ENCODE measurements at places on chromosomes 2 and 18. TPM values are rescaled to one million over a fixed set of nuclear protein-coding genes. Genes with fewer than 3 reads are reported as not detected.

GRCh38 chr2:8058652-8059051 lies 623.2 kb upstream of the ID2 start:
- peaks cover 6% of the 10 kb centered on the region for H3K4me1 ChIP-seq
- no peak for DNase-seq
- no peak overlapping the region for H3K27ac ChIP-seq
- no peak overlapping the region for H3K4me3 ChIP-seq
- peaks cover 3% of the 10 kb centered on the region for H3K36me3 ChIP-seq
- peaks cover 2% of the 10 kb centered on the region for H3K27me3 ChIP-seq

- H3K27me3 ChIP-seq: no peaks in the 10 kb centered on the region
- H3K27ac ChIP-seq: no peak overlapping the region
- no peak for DNase-seq
- no peak overlapping the region for H3K4me3 ChIP-seq
Measured at GRCh38 chr2:135829378-135830135, 7.4 kb downstream of the LCT start.

- no peak overlapping the region for H3K4me3 ChIP-seq
- DNase-seq: no peak
- H3K36me3 ChIP-seq: no peaks in the 10 kb centered on the region
- no peaks in the 10 kb centered on the region for H3K4me1 ChIP-seq
Measured at GRCh38 chr2:120774557-120775160, 39.0 kb downstream of the GLI2 start.

DNA sequence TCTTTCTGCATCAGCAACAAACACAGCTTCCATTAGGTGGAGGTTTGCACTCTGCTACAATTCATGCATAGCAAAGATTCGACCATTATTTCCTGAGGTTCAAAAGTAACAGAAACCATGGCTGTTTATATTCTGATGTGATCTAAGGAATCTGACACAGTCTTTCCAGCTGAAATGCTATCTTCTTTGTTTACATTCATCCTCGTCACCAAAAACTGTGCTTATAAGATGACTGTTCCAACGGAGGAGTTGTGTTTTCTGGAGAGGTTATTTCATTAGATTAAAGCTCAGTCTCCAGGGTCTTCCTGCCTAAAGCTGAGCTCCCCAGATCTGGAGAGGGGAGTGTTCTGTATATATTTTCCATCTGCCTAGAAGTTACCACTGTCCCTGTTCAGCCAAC lies 45.1 kb upstream of the LYPD6B start:
- DNase-seq: no peak
- H3K4me3 ChIP-seq: no peak overlapping the region
- peaks cover 3% of the 10 kb centered on the region for H3K4me1 ChIP-seq

- DNase-seq: no peak
- no peak overlapping the region for H3K4me3 ChIP-seq
- H3K4me1 ChIP-seq: no peaks in the 10 kb centered on the region
- H3K27ac ChIP-seq: no peak overlapping the region
Measured at GRCh38 chr18:42977982-42978637, 137.4 kb downstream of the RIT2 start.

DNA sequence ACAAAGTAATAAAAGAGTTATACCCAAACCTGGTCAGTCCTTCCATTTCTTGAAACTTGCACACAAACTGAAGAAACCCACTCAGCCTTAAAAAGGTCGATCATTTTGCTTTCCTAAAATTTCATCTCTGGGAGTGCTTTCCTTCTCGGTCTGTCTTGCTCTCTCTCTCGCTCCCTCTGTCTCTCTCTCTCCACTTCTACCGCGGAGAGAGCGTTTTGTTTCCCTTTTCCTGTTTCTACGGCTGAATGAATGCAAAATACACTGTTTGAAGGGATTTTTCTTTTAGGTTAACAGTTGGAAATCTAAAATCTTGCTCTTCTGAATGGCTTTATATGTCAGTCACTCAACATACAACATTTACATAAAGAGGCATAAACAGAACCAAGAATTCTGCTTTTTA lies 424.2 kb downstream of the TGIF1 start:
- H3K27me3 ChIP-seq: peaks cover 32% of the 10 kb centered on the region
- H3K36me3 ChIP-seq: no peaks in the 10 kb centered on the region
- DNase-seq: no peak
- no peak overlapping the region for H3K4me3 ChIP-seq
- no peaks in the 10 kb centered on the region for H3K4me1 ChIP-seq

- peak; percentile 95 for DNase-seq
- no peaks in the 10 kb centered on the region for H3K27me3 ChIP-seq
- H3K4me3 ChIP-seq: peak within 1 kb of the TSS; percentile 94
- peaks cover 19% of the 10 kb centered on the region for H3K4me1 ChIP-seq
- H3K36me3 ChIP-seq: peaks cover 21% of the 10 kb centered on the region
Measured at GRCh38 chr18:2655178-2655953, at the start of gene SMCHD1. Gene SMCHD1 (plus strand): TSS chr18:2655726. CDS start chr18:2656076, 350 bp downstream.

DNA sequence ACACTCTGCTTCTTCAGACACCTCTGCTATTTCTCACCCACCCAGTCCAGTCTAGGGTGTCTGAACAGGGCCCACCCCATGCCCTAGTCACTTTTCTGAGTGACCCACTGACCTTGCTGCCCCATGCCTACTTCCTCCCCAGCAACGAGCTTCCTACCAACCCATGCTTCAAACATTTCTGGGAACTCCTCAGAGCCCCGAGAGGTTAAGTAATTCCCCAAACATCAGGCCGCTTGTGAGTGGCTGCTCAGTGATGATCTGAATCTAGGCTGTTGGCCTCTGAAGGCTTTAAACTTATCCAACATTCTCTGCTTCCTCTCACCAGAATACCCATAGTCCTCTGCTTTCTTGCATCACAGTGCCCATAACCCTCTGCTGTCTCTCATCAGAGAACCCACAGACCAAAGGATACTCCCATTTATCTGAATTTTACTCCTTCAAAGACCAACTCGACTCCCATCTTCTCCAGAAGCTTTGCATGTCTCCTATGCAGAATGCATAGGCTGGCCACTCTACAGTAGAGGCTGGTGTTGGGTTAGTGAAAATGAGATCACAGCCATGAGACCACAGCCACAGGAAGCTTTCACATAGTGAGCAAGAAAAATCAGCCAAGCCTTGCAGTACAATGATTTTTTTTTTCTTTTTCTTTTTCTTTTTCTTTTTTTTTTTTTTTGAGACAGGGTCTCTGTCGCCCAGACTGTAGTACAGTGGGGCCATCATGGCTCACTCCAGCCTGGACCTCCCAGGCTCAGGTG lies 309.5 kb upstream of the LYPD1 start:
- H3K36me3 ChIP-seq: no peaks in the 10 kb centered on the region
- no peak overlapping the region for H3K27ac ChIP-seq
- no peak overlapping the region for H3K4me3 ChIP-seq
- H3K27me3 ChIP-seq: no peaks in the 10 kb centered on the region

GRCh38 chr18:5918205-5918858 lies 23.0 kb upstream of the TMEM200C start:
- H3K27ac ChIP-seq: no peak overlapping the region
- H3K36me3 ChIP-seq: no peaks in the 10 kb centered on the region
- DNase-seq: no peak
- no peaks in the 10 kb centered on the region for H3K27me3 ChIP-seq

GRCh38 chr2:229489016-229489415 lies 217.9 kb upstream of the PID1 start:
- H3K4me1 ChIP-seq: no peaks in the 10 kb centered on the region
- H3K27me3 ChIP-seq: no peaks in the 10 kb centered on the region
- no peaks in the 10 kb centered on the region for H3K36me3 ChIP-seq
- no peak overlapping the region for H3K4me3 ChIP-seq
- DNase-seq: no peak

- H3K4me3 ChIP-seq: no peak overlapping the region
- H3K36me3 ChIP-seq: no peaks in the 10 kb centered on the region
Measured at GRCh38 chr18:60732143-60732542, 359.6 kb upstream of the MC4R start.

DNA sequence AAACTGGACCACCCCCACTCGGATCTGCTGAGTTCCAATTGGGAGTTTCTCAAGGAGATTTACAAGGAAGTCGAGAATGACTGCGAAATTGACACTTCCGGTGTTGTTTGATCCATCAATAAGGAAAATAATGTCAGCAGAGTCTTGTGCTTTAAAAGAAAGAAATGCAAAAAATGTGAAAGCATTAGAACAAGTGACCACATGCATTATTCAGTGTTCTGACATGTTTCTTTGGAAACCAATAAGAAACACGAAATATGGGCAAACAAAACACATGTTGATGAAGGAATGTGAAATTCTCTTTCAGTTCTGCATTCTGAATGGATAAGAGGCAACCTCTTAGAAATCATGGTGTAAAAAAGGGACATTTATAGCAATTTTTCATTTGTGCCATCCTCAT lies 25.9 kb downstream of the COL6A3 start:
- no peak overlapping the region for H3K27ac ChIP-seq
- H3K27me3 ChIP-seq: peaks cover 2% of the 10 kb centered on the region
- no peaks in the 10 kb centered on the region for H3K36me3 ChIP-seq
- H3K4me3 ChIP-seq: no peak overlapping the region
- no peak for DNase-seq

- no peak overlapping the region for H3K27ac ChIP-seq
- no peaks in the 10 kb centered on the region for H3K4me1 ChIP-seq
- no peak for DNase-seq
- H3K4me3 ChIP-seq: no peak overlapping the region
- peaks cover 2% of the 10 kb centered on the region for H3K36me3 ChIP-seq
Measured at GRCh38 chr18:74013955-74014354, 133.7 kb downstream of the FBXO15 start.

GRCh38 chr2:219228041-219228910 lies 1.2 kb downstream of the ATG9A start:
- DNase-seq: no peak
- H3K4me1 ChIP-seq: peaks cover 38% of the 10 kb centered on the region
- peak overlapping the region; percentile 90 for H3K4me3 ChIP-seq

GRCh38 chr18:8493141-8493540 lies 116.1 kb upstream of the RAB12 start:
- no peak for DNase-seq
- no peak overlapping the region for H3K4me3 ChIP-seq
- H3K27me3 ChIP-seq: peaks cover 22% of the 10 kb centered on the region

- H3K27ac ChIP-seq: no peak overlapping the region
- peaks cover 29% of the 10 kb centered on the region for H3K4me1 ChIP-seq
- H3K36me3 ChIP-seq: peaks cover 49% of the 10 kb centered on the region
Measured at GRCh38 chr2:63861220-63861822, 19.6 kb downstream of the UGP2 start.

GRCh38 chr18:9756933-9757470 lies 48.9 kb downstream of the RAB31 start:
- no peak overlapping the region for H3K4me3 ChIP-seq
- no peaks in the 10 kb centered on the region for H3K36me3 ChIP-seq
- peaks cover 4% of the 10 kb centered on the region for H3K4me1 ChIP-seq

GRCh38 chr2:152372438-152372984 lies 37.5 kb downstream of the FMNL2 start:
- H3K4me1 ChIP-seq: no peaks in the 10 kb centered on the region
- no peak overlapping the region for H3K4me3 ChIP-seq
- H3K27ac ChIP-seq: no peak overlapping the region
- peaks cover 2% of the 10 kb centered on the region for H3K27me3 ChIP-seq
- no peaks in the 10 kb centered on the region for H3K36me3 ChIP-seq
- no peak for DNase-seq

GRCh38 chr2:190999949-191000665 lies 13.9 kb downstream of the STAT1 start:
- no peak for DNase-seq
- H3K27me3 ChIP-seq: no peaks in the 10 kb centered on the region
- H3K36me3 ChIP-seq: peaks cover 92% of the 10 kb centered on the region
- no peak overlapping the region for H3K4me3 ChIP-seq

DNA sequence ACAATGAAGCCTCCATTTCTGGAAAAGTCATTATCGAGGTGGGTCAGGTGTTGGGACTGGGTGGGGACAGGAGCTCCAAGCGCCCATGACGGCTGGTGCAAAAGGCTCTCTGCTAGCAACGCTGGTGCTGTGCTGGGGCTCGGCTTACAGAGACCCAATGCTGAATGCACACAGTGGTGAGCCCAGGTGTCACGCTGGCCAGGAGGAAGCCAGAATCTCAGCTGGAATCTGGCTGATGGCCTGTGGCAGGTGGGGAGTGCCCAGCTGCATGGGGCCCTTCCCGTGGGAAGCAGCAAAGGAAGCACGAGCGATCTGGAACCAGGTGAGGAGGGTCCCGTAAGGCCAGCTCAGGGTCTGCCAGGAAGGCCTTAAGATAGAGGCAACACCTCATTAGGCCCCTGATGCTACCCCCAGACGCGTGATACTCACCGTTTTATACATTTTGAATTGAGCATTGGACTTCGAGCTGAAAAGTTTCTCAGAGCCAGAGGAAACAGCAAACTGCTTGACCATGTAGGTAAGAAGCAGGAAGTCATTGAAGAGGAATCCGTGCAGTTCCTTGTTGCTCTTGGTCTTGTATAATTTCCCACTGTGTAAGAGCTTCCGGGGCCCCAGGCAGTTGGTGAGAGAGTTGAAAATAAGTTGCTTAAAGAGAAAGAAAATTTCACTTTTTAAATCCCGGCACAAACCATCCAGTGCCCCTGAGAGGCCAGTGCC lies 34.7 kb downstream of the FAM228A start:
- DNase-seq: no peak
- no peaks in the 10 kb centered on the region for H3K4me1 ChIP-seq
- H3K27me3 ChIP-seq: no peaks in the 10 kb centered on the region
- H3K27ac ChIP-seq: no peak overlapping the region
- H3K4me3 ChIP-seq: no peak overlapping the region

DNA sequence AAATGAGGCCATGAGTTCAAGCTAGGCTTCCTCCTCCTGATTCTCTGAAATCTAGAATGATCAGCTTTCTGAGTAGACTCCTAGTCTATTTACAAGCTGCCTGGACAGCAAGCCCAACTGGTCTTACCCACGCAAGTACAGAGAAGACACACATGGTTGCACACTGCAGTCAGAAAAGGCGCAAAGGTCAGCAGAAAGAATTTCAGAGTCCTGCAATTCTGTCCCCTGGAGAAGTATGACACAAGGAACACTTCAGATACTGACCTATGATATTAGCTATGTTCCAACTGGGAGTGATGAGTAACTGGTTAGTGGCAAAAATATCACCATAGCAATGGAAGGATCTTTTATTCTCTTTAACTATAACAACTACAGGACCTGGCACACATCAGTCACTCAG lies 336.1 kb upstream of the PKDCC start:
- no peak overlapping the region for H3K4me3 ChIP-seq
- peaks cover 4% of the 10 kb centered on the region for H3K4me1 ChIP-seq
- H3K27ac ChIP-seq: no peak overlapping the region
- peaks cover 7% of the 10 kb centered on the region for H3K27me3 ChIP-seq
- no peak for DNase-seq

- no peaks in the 10 kb centered on the region for H3K36me3 ChIP-seq
- H3K27me3 ChIP-seq: peaks cover 4% of the 10 kb centered on the region
- H3K4me3 ChIP-seq: no peak overlapping the region
- no peaks in the 10 kb centered on the region for H3K4me1 ChIP-seq
- no peak for DNase-seq
Measured at GRCh38 chr2:165674780-165675179, 119.3 kb downstream of the GALNT3 start.

GALNT14 gene
- total RNA-seq: not detected

ASXL3 gene
- total RNA-seq: not detected

SATB2 gene
- total RNA-seq: 0.06 TPM

C18orf54 gene
- 8.0 TPM for total RNA-seq

ASB18 gene
- not detected for total RNA-seq

POLR1A gene
- 27.3 TPM for total RNA-seq
